ENCODE measurements at places on chromosomes 5 and 9.

- DNase-seq, result no peak
Measured at GRCh38 chr5:163608621-163609020, 103.2 kb downstream of the MAT2B start.

DNA sequence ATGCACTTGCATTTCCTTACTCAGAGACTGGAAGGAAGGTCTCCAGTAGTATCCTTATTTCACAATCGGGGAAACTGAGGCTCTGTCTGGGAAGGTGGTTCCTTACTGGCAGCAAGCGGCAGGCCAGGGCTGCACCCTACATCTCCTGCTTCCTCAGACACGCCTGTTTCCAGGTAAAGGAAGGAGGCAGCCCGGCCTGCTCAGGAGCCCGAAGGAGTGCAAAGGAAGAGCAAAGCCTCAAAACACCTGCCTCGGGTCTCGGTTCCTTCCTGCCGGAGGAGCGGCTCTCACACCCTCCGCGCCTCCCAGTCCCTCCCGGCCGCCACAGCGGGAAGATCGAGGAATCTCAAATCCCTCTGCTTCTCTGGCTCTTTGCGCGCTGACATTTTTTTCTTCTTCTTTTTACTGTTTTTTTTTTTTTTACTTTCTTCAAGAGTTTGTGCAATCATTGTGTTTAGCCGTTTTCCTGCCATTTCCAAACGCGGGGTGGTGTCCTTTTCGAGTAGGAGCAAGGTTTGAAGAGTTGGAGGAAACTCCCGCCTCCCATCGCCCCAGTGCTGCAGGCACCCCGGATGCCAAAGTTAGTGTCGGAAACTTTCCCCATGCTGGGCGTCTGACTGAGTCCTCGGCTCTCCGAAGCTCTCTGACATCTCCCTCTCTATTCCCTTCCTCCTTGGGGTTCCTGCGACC lies 1.0 kb downstream of the GGTA1 start:
- DNase-seq, result peak; percentile 23

GRCh38 chr5:6143523-6143922 lies 234.8 kb downstream of the MED10 start:
- DNase-seq, result no peak

DNA sequence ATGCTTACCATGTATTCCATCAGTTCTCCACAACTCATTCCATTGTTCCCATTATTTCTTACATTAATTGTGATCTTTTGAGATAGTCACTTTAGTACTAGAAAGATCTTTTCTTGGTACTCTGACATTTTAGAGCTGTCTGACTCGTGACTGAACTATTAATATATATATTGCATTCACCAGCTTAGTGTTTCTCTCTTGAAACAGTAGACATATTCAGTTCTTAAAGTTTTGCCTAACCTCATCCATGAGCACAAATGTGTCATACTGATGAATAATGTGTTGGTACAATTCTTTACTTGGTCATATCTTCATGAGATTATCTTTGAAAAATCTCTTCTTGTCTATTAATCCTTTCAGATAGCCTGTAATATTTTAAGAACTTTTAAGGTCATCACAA lies 74.3 kb downstream of the NLN start:
- no peak for DNase-seq

DNA sequence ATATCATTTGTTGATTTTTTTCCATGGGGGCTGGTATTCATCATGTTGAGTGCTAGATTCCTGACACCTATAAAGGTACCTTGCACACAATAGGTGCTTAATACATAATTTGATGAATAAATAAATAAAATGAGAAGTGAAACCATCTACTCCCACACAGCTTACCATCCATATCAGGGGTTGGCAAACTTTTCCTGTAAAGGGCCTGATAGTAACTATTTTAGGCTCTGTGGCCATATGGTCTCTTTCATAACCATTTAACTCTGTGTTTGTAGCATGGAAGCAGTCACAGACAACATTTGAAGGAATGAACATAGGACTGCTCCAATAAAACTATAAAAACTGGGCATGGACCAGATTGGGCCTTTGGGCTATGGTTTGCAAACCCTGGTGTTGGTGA lies 100.3 kb downstream of the GCNT1 start:
- no peak for DNase-seq

GRCh38 chr5:160702311-160702803 lies 149.7 kb downstream of the ATP10B start:
- no peak for DNase-seq

DNA sequence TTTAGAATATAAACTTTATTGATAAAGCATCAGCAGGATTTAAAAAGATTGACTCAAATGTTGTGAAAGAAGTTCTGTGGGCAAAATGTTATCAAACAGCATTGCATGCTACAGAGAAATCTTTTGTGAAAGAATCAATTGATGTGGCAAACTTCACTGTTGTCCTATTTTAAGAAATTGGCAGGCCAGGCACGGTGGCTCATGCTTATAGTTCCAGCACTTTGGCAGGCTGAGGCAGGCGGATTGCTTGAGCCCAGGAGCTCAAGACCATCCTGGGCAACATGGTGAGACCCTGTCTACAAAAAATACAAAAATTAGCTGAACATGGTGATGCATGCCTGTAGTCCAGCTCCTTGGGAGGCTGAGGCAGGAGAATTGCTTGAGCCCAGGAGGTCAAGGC lies 17.4 kb downstream of the ZBTB43 start:
- no peak for DNase-seq

GRCh38 chr5:107203243-107203642 lies 467.5 kb downstream of the EFNA5 start:
- no peak for DNase-seq

- DNase-seq, result peak; percentile 95
Measured at GRCh38 chr5:135398855-135399793, at the start of gene MACROH2A1. Gene MACROH2A1, minus strand, starts transcription at chr5:135399231. Its CDS starts 10,138 bp downstream, at chr5:135389093.

GRCh38 chr5:150458802-150459557 lies 9.4 kb upstream of the RPS14 start:
- peak; percentile 86 for DNase-seq

GRCh38 chr9:75992482-75993206 lies 102.2 kb downstream of the PCSK5 start:
- DNase-seq, result no peak

DNA sequence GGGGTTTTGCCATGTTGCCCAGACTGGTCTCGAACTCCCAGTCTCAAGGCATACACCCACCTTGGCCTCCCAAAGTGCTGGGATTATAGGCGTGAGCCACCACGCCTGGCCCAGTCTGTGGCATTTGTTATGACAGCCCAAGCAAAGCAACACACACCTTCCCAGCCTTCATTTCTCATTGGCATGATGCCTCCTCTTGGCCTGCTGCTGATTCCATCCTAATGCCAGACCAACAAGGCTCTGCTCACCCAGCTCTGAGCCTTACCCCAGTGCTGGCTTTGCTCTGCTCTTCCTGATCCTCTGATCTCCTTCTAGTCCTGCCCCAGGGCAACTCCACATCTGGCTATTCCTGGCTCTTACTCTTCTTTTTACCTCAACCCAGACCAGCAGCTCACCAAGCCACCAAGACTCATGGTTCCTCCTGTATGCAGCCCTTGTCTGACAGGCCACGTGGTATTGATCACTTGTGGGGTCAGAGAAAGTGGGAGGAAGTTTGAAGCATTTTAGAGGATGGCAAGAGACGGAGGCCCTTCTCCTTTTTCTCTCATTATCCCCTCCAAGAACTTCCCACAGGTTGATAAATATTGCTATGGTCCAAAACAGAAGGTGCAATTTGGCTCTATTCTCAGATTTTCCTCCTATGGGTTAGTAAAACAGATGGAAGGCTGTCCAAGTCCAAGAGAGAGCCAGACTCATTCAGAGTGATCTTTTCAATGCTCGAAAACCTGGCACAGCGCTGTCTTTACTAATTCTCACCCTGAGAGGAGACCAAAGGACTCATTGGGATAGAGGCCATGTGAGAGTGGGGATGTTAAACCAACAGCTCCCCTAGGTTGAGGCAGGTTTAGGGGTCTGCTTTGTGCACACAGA lies 958 bp downstream of the CD180 start:
- no peak for DNase-seq
